ENCODE measurements at places on chromosomes 3 and 15.

DNA sequence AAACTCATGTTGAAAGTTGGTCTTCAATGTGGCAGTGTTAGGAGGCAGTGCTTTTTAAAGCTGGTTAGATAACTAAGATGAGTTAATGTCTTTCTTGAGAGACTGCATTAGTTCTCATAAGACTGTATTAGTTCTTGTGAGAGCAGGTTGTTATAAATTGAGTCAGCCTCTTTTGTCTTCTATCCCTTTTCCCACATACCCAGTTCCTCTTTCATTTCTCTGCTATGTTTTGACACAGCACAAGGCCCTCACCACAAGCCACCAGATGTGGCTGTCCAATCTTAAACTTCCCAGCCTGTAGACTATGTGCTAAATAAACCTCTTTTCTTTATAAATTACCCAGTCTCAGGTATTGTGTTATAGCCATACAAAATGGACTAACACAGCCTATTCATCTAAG lies 94.6 kb upstream of the SNTN start:
- DNase-seq: no peak

DNA sequence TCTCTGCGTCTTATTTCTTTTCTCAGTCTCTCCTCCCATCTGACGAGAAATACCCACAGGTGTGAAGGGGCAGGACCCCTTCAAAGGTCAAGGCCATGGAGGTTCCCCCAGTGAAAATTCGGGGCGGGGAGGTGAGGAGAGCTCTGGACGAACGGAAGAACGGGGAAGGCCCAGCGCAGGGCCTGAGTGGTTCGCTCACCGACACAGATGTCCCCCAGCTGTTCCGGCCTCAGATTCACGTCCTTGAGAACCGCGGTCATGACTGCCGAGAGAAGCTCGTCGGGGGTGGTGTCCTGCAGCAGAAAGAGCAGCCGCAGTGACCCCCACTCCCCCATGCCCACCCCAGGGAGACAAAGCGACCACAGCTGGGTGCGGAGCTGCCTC lies 542 bp downstream of the ACAA1 start:
- no peak for DNase-seq

DNA sequence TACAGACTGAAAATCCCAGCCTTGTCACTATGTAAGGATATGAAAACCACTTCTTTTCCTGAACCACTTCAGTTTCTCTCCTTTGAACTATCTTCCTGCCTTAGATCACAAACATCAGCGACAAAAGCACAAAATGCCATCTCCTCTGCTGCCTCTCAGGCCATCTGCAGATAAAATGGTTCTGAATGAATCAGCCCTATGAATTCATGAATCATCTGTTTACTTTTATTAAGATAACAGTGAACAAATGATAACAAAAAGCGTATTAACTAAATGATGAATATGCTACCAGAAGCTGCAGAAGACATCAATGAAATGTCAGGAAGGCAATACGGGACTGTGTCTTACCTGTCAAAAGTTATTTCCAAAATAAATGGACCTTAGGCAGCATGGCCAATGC lies 928.1 kb downstream of the ROBO1 start:
- no peak for DNase-seq

DNA sequence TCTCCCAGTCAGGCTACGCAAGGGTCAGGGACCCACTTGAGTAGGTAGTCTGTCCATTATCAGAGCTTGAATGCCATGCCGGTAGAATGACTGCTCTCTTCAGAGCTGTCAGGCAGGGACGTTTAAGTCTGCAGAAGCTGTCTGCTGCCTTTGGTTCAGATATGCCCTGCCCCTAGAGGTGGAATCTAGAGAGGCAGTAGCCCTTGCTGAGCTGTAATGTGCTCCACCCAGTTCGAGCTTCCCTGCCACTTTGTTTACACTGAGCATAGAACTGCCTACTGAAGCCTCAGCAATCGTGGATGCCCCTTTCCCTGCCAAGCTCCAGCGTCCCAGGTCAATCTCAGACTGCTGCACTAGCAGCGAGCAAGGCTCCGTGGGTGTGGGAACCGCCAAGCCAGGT lies 57.5 kb upstream of the SETMAR start:
- no peak for DNase-seq

DNA sequence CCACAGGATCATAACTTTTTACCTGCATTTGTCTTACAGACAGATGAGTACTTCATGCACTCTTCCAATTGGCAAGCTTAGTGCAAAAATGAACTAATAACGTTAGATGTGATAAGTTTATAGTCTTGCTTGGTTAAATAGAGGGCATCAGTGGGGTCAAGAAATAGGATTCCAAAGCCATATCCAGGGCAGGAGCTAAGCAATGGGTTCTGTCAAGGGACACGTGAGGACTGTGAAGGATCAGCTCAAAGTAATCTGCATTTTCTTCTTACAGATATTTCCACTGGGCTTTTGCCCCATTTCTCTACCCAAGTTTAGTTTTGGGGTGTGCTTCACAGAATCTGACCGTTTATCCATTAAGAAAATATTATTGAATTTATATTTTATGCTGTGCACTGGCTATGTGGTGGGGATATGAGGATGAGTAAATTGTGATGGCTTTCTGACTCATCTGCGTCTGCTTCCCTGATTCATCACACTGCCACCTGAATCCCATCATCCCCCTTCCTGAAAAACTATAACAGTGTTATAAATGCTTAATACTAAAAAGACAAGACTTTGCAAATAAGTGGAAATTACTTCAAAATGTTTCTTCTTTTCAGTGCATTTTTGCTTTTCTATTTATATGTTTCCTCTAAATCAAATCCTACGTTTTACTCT lies 17.5 kb downstream of the PPP2R3A start:
- no peak for DNase-seq

DNA sequence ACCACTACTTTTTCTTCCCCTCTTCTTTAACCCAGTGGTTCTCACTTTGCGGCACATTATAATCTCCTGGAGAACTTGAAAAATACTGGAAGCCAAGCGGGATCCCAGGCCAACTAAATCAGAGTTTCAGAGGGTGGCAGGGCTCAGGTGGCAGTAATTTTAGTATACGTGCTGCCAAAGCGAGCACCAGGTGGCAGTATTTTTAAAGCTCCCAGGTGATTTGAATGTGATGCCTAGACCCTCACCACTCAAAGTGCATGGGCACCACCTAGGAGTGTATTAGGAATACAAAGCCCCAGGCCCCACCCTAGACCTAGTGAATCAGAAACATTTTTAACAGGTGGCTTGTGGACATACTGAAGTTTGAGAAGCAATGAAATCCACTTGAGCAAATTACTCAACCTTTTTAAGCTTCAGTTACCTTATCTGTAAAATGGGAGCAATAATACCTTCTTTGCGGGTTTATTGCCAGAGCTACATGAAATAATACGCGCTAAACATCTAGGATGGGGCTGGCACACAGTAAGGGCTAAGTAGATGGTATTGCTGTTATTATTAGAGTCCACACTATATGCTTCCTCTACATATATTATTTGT lies 8.3 kb downstream of the B3GALNT1 start:
- DNase-seq: no peak

GRCh38 chr3:128051459-128051836 lies 789 bp upstream of the SEC61A1 start:
- peak; percentile 23 for DNase-seq

- no peak for DNase-seq
These were observed 316.8 kb downstream of the VPS13C start for GRCh38 chr15:61743345-61743909.

- DNase-seq: no peak
These were observed 42.0 kb downstream of the SST start for GRCh38 chr3:187628169-187628568.

DNA sequence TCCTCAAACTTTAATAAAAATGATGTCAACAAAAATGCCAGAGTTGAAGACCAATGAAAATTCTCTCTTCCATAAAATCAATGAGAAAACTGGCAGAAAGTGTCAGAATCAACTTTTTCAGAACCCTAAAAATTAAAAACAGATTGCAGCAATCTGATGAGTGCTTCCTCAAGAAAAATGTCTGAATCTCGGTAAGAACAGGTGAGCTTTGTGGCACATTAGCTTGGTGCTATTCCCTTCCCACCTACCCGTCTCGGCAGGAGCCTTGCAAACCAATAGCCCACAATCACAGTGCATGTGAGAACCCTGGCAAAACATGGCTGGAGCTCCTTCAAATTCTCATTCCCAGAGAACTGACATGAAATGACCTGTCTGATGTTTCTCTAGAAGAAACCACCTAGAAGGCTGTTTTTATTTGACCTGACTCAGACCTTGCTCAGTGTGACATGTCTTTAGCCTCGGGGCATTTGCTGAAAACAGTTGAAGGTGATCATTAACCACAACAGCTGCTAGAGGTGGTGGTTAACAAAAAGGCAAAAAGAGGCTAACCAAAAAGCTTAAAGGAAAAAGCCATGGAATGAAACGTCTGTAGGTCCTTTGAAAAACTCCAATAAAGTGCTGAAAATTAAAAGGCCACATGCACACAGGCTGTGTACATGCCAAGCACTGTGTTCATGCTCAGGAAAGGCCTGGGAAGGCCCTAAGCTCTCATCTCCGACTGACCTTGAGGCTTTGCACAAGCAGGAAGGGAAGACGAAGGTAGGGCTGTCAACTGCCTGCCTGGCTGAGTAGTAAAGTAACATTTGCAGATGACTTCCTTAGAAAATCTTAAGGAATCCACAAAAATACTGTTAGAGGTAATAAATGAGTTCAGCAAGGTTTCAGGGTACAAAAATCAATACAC lies 253.0 kb upstream of the NSMCE3 start:
- no peak for DNase-seq

DNA sequence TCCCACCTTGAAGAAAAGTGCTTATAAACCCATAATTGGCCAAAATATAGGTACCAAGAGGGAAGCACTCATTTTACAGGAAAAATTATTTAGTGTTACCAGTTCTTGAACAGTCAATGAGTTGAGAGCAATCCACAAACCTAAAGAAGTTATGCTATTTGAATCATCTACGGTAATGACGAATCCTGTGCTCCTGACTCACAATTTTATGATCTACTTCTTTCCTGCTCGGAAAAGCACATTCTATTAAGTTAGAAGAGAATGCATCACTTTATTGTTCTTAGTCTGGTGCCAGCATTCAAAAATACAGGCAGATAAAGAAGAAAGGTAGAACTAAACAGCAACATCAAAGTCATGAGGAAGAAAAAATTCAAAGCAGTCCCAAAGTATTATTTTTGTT lies 33.2 kb downstream of the CHRM5 start:
- no peak for DNase-seq

GRCh38 chr3:34178415-34178814 lies 380.0 kb downstream of the PDCD6IP start:
- no peak for DNase-seq

DNA sequence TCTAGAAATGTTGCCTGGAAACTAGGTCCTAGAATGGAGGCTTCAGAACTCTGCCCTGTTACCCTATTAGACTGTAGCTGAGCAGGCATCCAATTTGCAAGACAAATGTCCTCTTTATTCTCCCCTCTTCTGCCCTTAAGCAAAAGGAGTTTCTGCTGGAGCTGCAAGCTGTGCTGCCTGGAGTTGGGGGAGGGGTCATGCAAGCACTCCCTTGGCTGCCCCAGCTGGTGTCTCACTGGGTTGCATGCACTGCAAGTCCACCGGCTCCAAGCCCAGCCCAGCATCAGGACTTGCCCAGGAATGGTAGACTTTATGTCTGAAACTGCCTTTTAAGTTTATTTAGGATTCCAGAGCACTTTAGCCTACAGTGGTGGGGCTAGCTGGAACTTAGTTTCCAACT lies 15.7 kb upstream of the RBP2 start:
- DNase-seq: no peak

- no peak for DNase-seq
These were observed 43.2 kb upstream of the PPP4R2 start for GRCh38 chr3:72953325-72953956.

DNA sequence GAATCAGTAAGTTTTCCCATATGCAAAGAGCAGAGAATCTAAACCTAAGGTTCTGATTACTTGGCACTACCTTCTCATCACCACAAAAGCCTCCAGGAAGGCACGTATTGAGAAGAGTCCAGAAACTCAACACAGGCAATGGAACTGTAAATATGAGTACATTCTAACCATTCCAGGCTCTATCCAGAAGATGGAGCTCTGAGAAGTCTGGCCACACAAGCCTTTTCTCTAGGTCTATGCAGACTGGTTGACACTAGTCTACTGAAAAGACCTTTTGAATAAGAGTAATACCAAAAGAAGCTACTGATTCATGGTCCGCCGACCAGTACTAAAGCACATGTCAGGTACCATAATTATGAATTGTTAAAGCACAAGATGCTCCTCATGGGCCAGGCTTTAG lies 12.2 kb upstream of the NCKIPSD start:
- DNase-seq: no peak

DNA sequence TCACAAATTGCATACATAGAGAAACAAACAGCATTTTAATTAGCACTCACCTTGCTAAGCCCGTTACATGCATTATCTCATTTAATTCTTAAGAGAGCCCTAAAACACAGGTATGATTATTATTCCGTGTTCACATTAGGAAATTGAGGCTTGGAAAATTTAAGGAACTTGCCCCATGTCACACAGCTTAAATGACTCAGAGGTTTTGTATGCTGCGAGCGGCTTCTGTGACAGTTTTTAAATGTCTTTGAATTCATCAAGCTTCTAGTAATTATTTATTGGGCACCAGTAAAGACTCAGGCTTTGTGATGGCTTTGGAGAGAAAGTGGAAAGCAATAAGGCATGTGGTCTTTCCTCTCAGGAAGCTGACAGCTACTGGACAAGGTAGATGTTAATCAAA lies 166.7 kb upstream of the THBS1 start:
- DNase-seq: no peak

- no peak for DNase-seq
These were observed 400.4 kb downstream of the WDR72 start for GRCh38 chr15:53359038-53359437.

GRCh38 chr15:33451385-33451784 lies 140.6 kb downstream of the RYR3 start:
- DNase-seq: no peak

- DNase-seq: no peak
These were observed 8.5 kb upstream of the CCDC80 start for GRCh38 chr3:112649478-112649735.

- peak; percentile 24 for DNase-seq
These were observed 17.2 kb upstream of the USP3 start for GRCh38 chr15:63487076-63487757.

- no peak for DNase-seq
These were observed 189.3 kb upstream of the ROBO1 start for GRCh38 chr3:79957066-79957465.

GRCh38 chr3:188526057-188526456 lies 372.1 kb downstream of the LPP start:
- no peak for DNase-seq

DNA sequence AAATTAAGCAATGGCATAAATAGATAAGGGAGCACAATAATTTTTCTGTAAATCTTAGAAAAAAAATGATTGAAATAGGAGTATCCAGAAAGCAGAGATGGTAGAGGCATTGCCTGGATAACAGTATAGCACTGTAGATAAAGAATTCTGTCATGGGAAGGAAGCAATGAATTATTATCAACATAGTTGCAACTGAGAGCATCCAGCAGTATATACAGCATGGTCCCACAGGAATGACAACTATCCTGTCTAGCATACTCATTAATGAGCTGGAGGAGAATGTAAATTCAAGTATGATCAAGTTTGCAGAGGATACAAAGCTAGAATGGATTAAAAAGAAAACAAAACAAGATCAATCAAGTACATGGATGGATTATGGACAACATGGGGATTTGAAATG lies 90.8 kb downstream of the DPH6 start:
- no peak for DNase-seq
